ENCODE measurements at places on chromosomes 5 and 9.

- H3K4me3 ChIP-seq: no peak overlapping the region
- H3K4me1 ChIP-seq: peaks cover 7% of the 10 kb centered on the region
- H3K27me3 ChIP-seq: no peaks in the 10 kb centered on the region
- H3K27ac ChIP-seq: peak overlapping the region; percentile 47
- DNase-seq: no peak
These were observed 47.5 kb upstream of the FAT2 start for GRCh38 chr5:151638619-151639018.

DNA sequence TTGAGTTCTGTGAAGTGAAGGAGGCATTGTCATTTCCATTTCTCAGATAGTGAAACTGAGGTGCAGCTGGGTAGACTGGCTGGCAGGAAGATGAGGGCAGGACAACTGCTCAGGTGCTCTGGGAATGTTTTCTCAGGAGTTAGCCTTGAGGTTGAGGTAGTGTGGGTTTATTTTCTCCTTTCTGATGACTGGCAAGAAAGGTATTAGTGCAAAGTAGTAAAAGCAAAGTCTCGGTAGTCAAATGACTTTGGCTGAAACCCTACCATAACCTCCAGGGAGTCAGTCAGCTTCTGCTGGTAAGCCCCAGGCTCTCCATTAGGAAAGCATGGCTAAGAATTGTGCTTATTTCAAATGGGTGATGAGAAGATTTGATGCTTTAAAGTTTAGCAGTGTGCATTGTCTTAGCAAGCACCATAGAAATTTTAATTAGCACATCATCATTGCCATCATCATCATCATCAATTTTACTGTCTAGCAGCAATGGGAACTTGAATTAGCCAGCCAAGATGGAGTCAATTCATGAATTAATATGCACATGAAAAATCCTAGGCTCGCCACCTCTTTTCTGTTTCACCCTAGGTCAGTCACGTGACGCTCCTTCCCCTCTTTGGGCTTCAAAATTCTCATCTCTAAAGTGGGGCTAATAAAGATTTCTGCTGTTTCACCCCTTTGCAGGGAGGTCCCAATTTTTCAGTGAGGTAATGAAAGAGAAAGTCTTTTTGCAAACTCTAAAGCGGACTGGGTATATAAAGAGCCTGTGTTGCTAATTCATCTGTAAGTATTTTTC is 10.7 kb upstream of the PAPPA start:
- H3K4me3 ChIP-seq: no peak overlapping the region
- H3K36me3 ChIP-seq: no peaks in the 10 kb centered on the region
- H3K4me1 ChIP-seq: peaks cover 6% of the 10 kb centered on the region
- DNase-seq: no peak
- H3K27ac ChIP-seq: peak overlapping the region; percentile 11
- H3K27me3 ChIP-seq: no peaks in the 10 kb centered on the region

GRCh38 chr5:83965441-83965840 is 244.8 kb upstream of the HAPLN1 start:
- no peak overlapping the region for H3K27ac ChIP-seq
- peaks cover 3% of the 10 kb centered on the region for H3K27me3 ChIP-seq
- H3K4me3 ChIP-seq: no peak overlapping the region
- no peak for DNase-seq
- no peaks in the 10 kb centered on the region for H3K36me3 ChIP-seq
- H3K4me1 ChIP-seq: no peaks in the 10 kb centered on the region

DNA sequence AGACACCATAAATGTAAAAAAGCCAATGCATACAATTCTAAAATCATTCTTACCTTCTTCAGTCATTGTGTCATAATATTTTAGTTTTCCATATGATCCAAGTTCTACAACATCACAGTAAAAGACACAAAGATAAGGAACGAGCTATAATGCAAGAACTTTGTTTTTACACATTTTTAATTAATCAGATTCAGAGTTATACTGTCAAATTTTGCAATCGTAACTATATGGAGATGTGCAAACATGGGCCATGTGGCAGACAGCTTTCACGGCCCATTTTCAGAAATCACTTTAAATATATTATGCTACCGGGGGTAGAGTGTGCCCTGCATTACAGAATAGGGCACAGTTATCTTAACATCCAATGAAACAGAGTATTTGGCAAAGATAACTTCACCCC is 188.4 kb downstream of the ACER2 start:
- no peaks in the 10 kb centered on the region for H3K27me3 ChIP-seq
- no peaks in the 10 kb centered on the region for H3K36me3 ChIP-seq
- no peak for DNase-seq
- no peaks in the 10 kb centered on the region for H3K4me1 ChIP-seq

DNA sequence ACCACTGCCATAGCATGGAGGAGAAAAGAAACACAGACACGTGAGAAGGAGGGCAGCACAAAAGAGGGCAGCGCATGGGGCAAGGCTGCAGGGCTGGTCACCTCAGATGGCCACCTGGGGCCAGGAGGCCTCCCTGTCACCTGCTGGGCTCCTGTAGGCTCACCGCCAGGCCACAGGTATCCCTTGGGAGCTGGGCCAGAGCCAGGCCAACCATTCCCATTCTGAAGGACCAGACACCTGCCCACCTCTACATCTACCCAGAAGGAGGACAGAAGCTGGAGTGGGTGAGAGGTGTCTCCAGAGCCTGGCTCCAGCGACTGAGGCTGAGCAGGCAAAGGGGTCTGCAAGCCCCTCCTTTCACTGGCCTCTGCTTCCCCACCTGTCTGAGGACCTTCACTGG is 103.1 kb downstream of the PAX5 start:
- H3K27me3 ChIP-seq: no peaks in the 10 kb centered on the region
- DNase-seq: no peak
- H3K27ac ChIP-seq: no peak overlapping the region
- H3K4me3 ChIP-seq: no peak overlapping the region

GRCh38 chr5:132773114-132773513 is 3.9 kb downstream of the SEPTIN8 start:
- no peak for DNase-seq
- no peaks in the 10 kb centered on the region for H3K36me3 ChIP-seq
- no peaks in the 10 kb centered on the region for H3K27me3 ChIP-seq
- H3K4me3 ChIP-seq: no peak overlapping the region
- H3K4me1 ChIP-seq: peaks cover 11% of the 10 kb centered on the region
- H3K27ac ChIP-seq: no peak overlapping the region

- no peaks in the 10 kb centered on the region for H3K27me3 ChIP-seq
- no peak for DNase-seq
- no peak overlapping the region for H3K4me3 ChIP-seq
- H3K36me3 ChIP-seq: no peaks in the 10 kb centered on the region
These were observed 121.6 kb downstream of the ADAMTSL1 start for GRCh38 chr9:18595597-18595996.

DNA sequence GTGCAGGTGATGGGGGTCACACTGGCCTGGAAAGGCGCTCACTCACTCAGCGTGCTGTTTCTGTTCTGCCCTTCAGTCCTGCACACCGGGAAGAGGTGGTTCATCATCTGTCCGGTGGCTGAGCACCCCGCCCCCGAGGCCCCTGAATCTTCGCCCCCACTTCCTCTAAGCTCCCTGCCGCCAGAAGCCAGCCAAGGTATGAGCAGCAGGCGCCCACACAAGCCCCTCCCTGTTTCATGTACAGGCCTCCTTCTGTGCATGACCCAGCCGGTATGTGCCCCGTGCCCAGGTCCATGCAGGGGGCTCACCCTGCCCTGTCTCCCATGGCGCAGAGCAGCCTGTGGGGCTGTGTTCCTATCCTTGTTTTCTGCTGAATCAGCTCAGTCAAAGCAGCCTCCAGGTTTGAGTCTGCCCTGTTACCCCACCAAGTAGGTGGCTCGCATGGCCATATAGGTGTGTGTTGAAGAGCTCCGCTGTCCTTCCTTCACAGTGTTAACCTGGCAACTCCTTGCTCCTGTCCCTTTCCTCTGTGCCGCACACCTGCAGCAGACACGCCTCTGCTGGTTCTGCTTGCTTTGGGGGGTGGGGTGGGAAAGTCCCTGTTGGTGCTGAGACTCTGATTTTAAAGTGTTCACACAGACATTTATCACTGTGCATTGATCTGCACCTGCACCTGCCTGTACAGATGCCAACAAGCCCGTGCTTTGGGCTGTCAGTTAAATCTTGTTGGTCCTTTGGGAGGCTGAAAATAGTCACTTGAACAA is 84.8 kb downstream of the WNK2 start:
- no peak overlapping the region for H3K27ac ChIP-seq
- DNase-seq: no peak
- no peaks in the 10 kb centered on the region for H3K4me1 ChIP-seq
- no peaks in the 10 kb centered on the region for H3K36me3 ChIP-seq
- H3K4me3 ChIP-seq: no peak overlapping the region
- no peaks in the 10 kb centered on the region for H3K27me3 ChIP-seq

- H3K4me1 ChIP-seq: peaks cover 8% of the 10 kb centered on the region
- DNase-seq: no peak
- no peaks in the 10 kb centered on the region for H3K27me3 ChIP-seq
- no peak overlapping the region for H3K27ac ChIP-seq
These were observed 120.3 kb downstream of the MUSK start for GRCh38 chr9:110788871-110789270.

DNA sequence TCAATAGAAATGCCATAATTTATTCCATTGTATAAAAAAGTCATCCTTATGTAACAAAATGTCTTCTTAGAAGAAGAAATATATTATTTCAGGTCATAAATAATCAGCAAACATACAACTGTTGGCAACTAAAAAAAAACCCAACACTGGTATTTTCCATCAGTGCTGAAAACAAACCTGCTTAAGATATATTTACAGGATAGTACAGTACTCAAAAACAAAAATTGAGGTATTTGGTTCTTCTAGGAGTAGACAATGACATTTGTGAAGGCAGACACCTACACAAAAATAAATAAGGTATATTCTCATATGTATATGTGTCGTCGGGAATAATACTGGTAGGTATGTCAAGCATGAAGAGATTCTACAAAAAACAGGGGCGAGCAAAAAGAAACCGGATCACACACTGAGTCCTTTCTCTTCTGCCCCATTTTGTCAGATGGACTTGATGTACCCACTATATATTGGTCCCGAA is 2.9 kb downstream of the DUSP1 start:
- no peaks in the 10 kb centered on the region for H3K27me3 ChIP-seq
- DNase-seq: no peak
- H3K36me3 ChIP-seq: peaks cover 32% of the 10 kb centered on the region
- peak overlapping the region; percentile 90 for H3K4me3 ChIP-seq
- peaks cover 46% of the 10 kb centered on the region for H3K4me1 ChIP-seq

DNA sequence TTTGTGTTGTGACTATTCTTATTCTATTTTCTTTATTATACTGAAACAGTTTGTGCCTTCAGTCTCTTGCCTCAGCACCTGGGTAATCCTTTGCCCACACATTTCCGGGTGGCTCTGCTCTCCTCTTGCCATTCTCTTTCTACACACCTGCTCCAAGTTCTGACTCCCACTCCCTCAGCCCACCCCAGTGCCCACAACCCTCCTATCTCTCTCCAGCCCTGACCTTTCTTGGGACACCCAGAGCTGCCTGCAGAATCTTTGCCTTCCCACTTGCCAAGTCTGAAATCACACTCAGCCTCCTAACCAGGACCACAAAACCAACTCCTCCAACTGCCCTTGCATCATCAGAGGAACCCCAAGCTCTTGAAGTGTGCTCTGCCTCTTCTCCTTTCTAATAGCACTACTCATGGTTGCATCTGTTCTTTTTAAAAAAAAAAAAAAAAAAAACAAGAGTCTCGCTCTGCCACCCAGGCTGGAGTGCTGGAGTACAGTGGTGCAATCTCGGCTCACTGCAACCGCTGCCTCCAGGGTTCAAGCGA is 4.1 kb downstream of the SWI5 start:
- no peak overlapping the region for H3K27ac ChIP-seq
- no peaks in the 10 kb centered on the region for H3K36me3 ChIP-seq
- no peaks in the 10 kb centered on the region for H3K27me3 ChIP-seq
- DNase-seq: no peak
- no peaks in the 10 kb centered on the region for H3K4me1 ChIP-seq

DNA sequence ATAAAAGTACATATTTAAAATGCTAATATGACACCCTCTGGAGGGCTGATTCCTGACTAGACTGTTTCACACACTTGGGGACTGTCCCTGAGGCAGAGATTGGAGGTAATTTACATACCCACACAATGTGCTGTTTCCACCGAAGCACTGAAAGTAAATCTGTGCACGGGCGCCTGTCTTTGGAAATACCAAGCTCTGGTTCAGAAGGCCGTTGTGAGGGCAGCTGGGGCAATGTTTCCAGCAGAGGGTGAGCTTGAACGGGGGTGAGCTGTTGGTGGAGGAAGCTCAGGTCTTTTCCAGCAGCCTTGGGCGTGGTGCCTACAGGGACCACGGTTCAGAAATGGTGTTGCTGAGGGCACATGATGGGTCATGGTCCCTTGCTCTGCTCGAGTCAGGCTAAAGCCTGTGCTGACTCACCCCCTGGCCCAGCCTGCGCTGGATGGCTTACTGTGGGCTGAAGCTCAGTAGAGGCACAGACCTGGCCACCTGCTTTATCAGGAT is 25.8 kb upstream of the HMCN2 start:
- no peak overlapping the region for H3K27ac ChIP-seq
- H3K4me3 ChIP-seq: no peak overlapping the region
- H3K36me3 ChIP-seq: no peaks in the 10 kb centered on the region
- DNase-seq: no peak
- H3K27me3 ChIP-seq: no peaks in the 10 kb centered on the region

GRCh38 chr5:119363936-119364335 is 8.1 kb downstream of the TNFAIP8 start:
- H3K27me3 ChIP-seq: no peaks in the 10 kb centered on the region
- DNase-seq: no peak
- peaks cover 64% of the 10 kb centered on the region for H3K4me1 ChIP-seq
- no peak overlapping the region for H3K4me3 ChIP-seq

DNA sequence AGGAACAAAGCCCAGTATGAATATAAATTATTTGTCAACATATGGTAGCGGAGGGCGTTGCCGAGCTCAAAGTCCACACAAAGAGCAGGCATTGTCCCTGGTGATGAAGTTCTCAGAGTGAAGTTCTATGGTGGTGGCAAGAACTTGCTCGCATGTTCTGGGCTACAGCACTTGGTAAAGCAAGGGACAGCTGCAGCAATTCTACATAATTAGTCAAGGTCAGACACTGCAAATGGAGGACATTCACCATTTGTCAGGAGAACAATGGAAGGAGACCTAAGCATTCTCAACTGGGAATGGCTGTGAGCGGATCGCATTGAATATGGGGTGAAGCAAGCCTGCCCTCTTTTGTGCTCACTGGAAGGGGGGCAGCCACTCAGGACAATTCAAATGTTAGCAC is 503.8 kb upstream of the ADAMTS16 start:
- no peaks in the 10 kb centered on the region for H3K36me3 ChIP-seq
- H3K4me1 ChIP-seq: no peaks in the 10 kb centered on the region
- no peak for DNase-seq
- H3K4me3 ChIP-seq: no peak overlapping the region

DNA sequence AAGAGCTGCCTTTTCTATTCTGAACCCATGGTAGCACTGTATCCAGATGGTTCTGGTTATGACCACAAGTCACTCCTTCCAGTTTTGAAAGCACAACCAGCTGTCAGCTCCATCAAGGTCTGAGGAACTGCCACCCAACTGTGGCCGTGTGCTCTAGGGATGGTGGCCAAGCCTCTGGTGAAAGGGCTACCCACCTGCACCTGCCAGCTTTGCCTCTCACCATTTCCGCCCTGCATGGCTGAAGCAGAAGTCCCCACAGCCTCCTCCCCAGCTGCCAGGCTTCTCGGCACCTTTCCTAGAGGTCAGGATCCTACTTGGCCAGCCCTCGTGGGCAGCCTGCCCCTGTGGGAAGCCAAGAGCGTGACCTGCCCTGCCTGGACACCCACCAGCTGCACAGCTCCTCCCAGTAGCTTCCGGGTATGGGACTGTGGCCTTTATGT is 16.8 kb downstream of the SEMA5A start:
- no peak overlapping the region for H3K27ac ChIP-seq
- no peaks in the 10 kb centered on the region for H3K36me3 ChIP-seq
- H3K4me3 ChIP-seq: no peak overlapping the region
- H3K4me1 ChIP-seq: no peaks in the 10 kb centered on the region
- no peak for DNase-seq

Data from RWPE2 (cell line).